ENCODE measurements at places on chromosomes 7 and 10.

- DNase-seq: no peak
Observed at GRCh38 chr10:74855027-74855426, 28.6 kb downstream of the KAT6B start.

DNA sequence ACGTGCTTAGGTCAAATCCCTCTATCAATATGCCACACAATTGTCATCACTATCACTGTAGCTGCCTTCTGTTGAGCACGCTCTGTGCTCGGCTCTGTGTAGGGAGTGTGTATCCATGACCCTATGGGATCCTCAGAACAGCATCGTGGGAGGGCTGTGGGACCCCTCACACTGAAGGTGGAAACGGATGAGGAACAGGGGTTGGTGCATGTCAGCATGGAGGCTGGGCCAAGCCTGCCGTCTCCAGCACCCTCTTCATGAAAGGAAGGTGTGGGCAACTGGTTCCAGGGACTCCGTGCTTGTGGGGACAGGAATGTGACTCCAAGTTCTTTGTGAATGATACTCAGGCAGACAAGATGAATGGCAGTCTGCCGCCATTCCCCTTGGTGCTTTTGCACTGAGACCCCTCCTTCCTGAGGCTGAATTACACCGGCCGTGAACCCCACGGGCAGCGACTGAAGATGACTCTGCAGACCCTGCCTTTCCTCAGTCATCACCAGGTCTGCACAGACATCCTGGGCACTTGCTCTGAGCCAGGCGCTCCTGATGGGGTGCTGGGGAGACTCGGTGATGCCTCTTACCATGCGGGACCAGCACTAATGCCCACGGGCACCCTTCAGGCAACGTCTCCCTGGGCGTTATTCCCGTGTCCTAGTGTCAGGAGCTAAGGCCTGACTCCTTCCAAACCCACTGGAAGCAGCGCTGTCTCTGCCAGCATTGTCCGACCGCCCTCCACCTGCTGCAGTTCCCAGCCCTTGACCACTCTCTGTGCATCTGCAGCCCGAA is 495.2 kb downstream of the TCERG1L start:
- DNase-seq: no peak

GRCh38 chr7:128697302-128697905 is 25.3 kb downstream of the GARIN1A start:
- DNase-seq: peak; percentile 47

DNA sequence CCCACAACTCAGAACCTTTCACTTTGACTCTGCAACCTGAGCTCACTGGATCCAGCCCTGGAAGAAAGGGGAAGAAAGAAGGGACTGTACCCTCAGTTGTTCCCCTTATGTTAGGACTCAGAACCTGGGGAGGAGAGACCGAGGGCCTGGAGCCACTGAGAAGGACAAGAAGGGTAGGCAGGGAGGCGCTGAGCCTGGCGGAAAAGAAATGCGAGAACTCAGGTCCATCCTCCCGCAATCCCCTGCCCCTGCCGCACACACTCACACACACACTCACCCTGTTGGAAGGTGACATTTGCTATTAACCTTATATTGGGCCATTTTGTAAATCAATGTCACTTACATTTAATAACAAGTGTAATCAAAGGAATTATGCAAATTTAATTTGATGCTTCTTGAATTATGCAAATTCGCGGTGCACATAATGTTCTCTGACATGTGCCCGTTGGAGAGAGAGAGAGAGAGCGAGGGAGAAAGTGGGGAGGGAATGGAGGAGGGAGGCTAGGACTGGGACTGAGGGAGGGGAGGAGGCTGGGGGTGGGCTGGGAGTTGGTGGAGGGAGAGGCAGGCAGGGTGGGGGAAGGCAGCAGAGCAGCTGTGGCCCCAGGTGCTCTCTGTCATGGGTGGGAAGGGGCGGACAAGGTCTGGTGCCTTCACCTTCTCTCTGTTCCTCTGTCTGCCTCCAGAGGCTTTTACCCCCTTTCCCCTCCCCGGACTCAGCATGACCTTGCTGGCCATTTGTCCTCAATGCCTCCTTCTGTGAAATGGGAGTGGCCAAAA is 99.6 kb upstream of the PAX2 start:
- DNase-seq: no peak
